NCI-H1092 (cell line): ENCODE measurements at places on chromosomes 13 and 19.

- no peak for DNase-seq
Measured at GRCh38 chr13:31923134-31923763, 108.3 kb upstream of the FRY start.

DNA sequence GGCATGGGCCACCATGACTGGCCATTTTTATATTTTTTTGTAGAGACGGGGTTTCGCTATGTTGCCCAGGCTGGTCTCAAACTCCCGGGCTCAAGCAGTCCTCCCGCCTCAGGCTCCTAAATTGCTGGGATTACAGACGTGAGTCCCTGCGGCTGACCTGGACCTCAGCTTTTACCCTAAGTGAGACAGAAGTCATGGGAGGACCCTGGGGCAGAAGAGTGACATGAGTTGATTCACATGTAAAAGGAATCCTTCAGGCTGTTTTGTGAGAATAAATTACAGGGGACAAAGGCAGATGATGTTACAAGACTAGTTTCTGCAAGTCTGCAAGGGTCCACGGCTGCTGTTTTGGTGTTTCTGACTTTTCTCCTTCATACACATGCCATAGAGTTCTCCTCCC is 2.6 kb upstream of the BCAM start:
- no peak for DNase-seq

- DNase-seq = no peak
Measured at GRCh38 chr19:12749938-12750521, 1.6 kb upstream of the BEST2 start.

GRCh38 chr19:5024282-5024681 is 55.4 kb downstream of the KDM4B start:
- no peak for DNase-seq

GRCh38 chr13:66430269-66430668 is 799.9 kb downstream of the PCDH9 start:
- no peak for DNase-seq

DNA sequence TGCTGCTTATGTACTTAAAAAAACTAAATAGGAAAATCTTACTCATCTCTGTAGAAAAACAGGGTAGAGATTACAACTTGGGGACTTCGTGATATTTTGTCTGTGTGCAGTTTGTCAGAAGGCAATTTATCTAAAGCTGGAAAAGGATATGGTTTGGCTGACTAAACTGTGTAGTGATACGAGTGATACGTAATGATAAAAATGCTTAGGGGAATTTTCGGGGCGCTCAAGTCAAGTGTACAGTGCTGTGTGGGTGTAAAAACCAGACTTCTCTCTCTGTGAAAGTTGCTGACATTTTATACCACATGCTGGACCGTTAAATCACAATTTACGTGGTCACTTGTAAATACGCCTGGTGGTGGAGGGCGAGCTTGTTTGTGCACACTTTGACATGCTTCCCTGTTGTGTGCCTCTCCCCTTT is 221.7 kb downstream of the KCNRG start:
- no peak for DNase-seq

- no peak for DNase-seq
Measured at GRCh38 chr19:31095100-31095804, 254.0 kb downstream of the TSHZ3 start.

- DNase-seq = peak; percentile 4
Measured at GRCh38 chr13:67769063-67769986, 539.2 kb upstream of the PCDH9 start.

GRCh38 chr13:95317039-95317989 is 16.1 kb upstream of the ABCC4 start:
- DNase-seq = no peak
